Urinary bladder (tissue), 4 donors: ENCODE measurements at places on chromosomes 16 and 17. TPM values are rescaled to one million over a fixed set of nuclear protein-coding genes. Genes with fewer than 3 reads are reported as not detected.

GRCh38 chr17:69728816-69729215 lies 314.3 kb downstream of the MAP2K6 start:
- DNase-seq: no peak

DNA sequence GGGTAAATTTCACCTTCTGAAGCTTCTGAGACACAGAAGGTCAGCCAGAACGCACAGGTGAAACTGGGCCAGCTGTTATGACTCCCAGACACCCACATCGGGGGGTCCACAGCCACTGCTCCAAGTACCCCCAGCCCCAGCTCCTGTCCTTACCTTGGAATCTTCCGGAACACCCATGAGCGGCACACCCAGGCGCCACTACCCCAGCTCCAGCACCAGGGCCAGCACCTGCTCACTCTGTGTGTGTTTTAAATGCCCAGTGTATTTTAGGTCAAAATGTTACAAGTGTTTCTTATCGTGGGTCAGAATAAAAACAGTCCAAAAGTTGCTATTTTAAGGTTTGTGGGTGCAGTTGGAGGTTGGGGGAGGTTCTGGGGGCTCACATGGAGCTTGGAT lies 116.3 kb downstream of the RMI2 start:
- DNase-seq: no peak

DNA sequence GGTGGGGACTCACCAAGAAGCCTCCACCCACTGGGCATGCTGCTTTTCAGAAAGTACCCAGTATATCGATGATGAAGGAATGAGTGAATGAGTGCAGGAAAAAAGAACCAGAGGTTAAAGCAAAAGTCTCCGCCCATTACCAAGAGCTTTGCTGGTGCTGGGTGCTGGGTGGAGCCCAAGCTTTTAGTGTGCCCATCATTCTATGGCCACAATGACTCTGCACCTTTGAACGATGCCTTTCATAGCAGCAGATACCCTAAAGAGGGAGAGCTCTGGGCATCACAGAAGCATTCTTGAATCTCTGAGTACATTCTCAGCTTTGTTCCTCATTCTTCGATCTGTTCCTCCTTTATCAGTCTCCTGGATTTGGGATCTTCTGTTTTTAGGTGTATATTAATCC lies 450.7 kb upstream of the CCL2 start:
- DNase-seq: no peak

DNA sequence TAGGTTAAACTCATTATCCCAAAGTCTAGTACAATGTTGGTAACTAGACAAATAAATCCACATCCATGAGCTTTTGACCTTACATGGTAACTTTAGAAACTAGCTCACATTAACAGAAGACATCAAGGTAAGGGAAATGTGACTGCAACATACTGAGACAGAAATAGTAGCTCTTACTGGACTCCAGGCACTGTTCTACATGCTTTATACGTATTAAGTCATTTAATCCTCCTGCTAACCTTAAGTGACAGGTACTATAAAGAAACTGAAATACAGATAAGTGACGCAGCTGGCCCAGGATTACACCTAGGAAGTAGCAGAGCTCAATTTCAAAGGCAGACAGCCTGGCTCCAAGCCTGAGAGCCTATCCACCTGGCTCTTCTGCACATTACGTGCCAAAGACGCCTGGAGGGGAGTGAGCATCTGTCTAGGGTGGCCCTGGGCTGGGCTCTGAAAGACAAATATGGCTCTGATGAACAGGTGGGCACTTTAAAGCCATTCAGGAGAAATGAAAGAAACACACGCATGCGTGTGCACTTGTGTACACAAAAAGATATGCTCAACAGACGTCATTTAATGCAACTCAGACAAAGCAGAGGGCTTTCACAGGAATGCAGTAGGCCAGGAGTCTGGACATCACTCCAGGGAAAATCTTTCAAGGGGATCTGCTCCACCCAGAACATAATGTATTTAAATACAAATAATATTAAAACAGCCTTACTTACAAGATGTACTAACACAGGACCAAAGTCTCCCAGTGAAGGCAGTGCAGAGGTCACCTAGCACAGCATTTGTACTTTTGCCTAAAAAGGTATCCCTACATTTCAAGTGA lies 4.4 kb downstream of the ZC3H7A start:
- DNase-seq: no peak

DNA sequence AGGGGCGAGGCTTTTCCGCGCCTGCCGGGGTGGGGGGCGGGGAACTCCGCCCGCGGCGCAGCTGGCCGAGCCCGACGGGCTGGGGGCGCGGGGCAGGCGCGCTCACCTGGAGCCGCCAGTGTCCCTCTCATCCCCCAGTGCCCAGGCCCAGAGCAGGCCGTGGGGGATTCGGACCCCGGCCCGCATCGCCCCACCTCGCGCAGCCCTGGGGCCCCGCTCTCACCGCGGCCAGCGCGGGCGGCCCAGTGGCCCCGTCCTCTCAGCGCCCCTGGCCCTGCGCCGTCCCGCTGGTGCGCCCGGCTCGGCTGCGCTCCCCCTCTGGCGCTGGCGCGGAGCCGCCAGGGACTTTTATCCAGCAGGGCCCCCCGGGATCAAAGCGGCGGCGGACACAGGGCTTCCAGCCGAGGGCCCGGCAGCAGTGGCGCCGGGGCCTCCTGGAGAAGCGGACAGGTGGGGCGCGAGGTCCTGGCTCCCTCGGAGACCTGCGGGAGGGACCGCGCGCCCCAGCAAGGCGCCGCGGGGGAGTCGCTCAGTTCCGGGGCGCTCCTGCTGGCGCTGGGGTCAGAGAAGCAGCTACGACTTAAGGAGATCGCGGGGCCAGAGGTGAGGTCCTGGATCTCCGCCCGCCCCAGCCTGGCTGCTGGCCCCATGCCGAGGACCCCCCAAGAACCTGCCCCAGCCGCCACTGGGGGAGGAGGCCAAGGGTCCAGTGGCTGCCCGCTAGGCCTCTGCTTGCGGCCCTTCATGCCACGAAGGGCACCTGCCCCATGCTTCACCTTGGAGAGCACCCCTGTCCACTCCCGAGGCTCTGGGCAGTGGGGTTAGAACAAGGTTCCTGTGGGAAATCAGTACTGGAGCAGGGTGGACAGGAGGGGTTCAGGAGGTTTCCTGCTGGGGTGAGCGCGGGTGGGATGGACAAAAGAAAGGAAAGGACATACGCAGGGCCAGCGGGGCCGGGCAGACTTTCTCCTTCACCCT lies 823 bp upstream of the NOTUM start:
- no peak for DNase-seq

- no peak for DNase-seq
Observed at GRCh38 chr17:51200295-51200694, 34.1 kb downstream of the NME2 start.

GRCh38 chr16:11142261-11142630 lies 113.8 kb downstream of the SOCS1 start:
- DNase-seq: no peak

The PRSS53 gene
- total RNA-seq: 1.1 TPM
